Lung (tissue), 17 donors: ENCODE measurements at places on chromosomes 13 and 19. TPM values are rescaled to one million over a fixed set of nuclear protein-coding genes. Genes with fewer than 3 reads are reported as not detected.

ZNF626 gene
- 9.9 TPM for total RNA-seq

GRCh38 chr13:36841391-36841790 is 22.4 kb downstream of the RFXAP start:
- no peak for DNase-seq

DNA sequence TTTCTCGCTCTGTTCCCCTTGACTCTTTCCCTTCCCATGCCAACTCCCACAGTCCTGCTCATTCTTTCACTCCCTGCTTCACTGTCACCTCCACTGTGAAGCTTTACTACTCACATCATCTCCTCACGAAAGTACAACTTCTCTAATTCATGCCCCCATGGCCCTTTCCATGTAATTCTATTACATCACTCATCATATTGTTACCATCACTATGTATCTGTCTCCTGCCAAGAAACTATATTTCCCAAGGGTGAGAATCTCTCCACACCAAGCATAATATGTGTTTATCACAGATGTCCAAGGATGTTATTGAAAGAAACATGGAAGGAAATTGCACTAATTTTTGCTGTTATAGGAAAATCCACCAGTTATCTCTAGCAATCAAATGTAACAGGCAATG is 37.2 kb upstream of the LRCH1 start:
- no peak for DNase-seq

DNA sequence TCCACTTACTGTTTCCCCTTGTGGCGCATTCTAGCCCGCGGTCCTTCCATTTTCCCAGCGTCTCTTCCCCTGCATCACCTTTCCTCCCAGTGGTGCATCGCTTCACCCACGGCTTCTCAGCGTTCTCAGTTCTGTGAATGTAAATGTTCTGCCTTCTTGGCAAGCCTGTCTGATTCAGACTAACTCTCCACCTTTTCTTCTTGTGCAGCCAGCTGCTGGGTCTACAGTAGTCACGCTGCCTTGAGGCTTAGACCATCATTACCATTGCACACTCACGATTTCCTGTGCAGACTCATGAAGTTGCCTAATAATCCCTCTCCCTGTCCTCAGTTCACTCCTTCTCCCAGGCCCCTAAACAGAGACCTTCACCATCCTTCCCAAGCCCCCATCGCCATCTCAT is 75.0 kb downstream of the DHRS12 start:
- DNase-seq = no peak
